ENCODE measurements at places on chromosomes 11 and 22. TPM values are rescaled to one million over a fixed set of nuclear protein-coding genes. Genes with fewer than 3 reads are reported as not detected.

- H3K27me3 ChIP-seq = no peaks in the 10 kb centered on the region
- DNase-seq = no peak
- no peaks in the 10 kb centered on the region for H3K36me3 ChIP-seq
- H3K4me3 ChIP-seq = no peak overlapping the region
- H3K27ac ChIP-seq = no peak overlapping the region
- peaks cover 2% of the 10 kb centered on the region for H3K4me1 ChIP-seq
Measured at GRCh38 chr11:67498544-67498972, 6.6 kb downstream of the PITPNM1 start.

GRCh38 chr22:41699264-41700107 is at the start of gene MEI1:
TSS of gene MEI1 (plus strand) at chr22:41699503. CDS start at chr22:41699539, 36 bp downstream.
- peak; percentile 58 for DNase-seq
- H3K4me3 ChIP-seq = peak within 1 kb of the TSS; percentile 18
- H3K4me1 ChIP-seq = peaks cover 11% of the 10 kb centered on the region
- no peaks in the 10 kb centered on the region for H3K27me3 ChIP-seq
- H3K36me3 ChIP-seq = no peaks in the 10 kb centered on the region

GRCh38 chr11:95256321-95256779 is 25.3 kb upstream of the SESN3 start:
- H3K4me1 ChIP-seq = peaks cover 27% of the 10 kb centered on the region
- no peaks in the 10 kb centered on the region for H3K27me3 ChIP-seq
- no peak for DNase-seq
- peak overlapping the region; percentile 80 for H3K27ac ChIP-seq

GRCh38 chr11:118447423-118447822 is 11.1 kb downstream of the KMT2A start:
- no peaks in the 10 kb centered on the region for H3K36me3 ChIP-seq
- H3K4me1 ChIP-seq = no peaks in the 10 kb centered on the region
- no peak overlapping the region for H3K4me3 ChIP-seq
- no peaks in the 10 kb centered on the region for H3K27me3 ChIP-seq
- no peak overlapping the region for H3K27ac ChIP-seq

Gene CD248
- 43.3 TPM for total RNA-seq

Gene RBX1
- total RNA-seq = 62.6 TPM

Gene NTM
- total RNA-seq = 10.9 TPM
